ENCODE measurements at places on chromosomes 3 and 15.

- no peak for DNase-seq
These were observed 16.8 kb downstream of the LPP start for GRCh38 chr3:188170461-188171459.

GRCh38 chr3:12117473-12117872 lies 41.2 kb downstream of the TIMP4 start:
- DNase-seq: no peak

DNA sequence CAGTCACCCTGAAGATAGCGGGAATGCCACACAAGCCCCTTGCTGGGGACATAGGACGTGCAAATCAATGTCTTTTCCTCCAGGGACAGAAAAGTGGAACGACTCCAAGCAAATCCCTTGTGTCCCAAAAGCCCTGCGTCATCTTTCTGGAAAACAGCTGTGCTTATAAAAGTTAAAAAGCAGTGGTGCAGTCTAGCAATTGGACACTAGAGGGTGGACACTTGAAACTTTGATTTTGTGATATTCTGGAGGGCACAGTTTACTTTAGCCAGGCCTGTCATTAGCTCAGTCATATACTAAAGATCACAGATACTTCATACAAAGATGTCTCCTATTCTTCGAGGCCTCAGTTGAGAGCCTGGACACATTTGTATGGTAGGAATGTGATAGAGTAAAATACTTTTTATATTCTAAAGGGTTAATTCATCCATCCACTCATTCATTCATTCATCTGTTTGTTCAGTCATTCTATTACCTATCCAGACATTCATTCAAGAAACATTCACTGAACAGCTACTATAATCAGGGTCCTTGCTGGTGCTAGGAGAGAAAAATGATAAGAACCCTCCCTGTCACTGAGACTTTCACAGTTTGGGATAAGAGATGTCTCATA lies 63.8 kb upstream of the ANKRD34C start:
- DNase-seq: peak; percentile 17

GRCh38 chr3:11457135-11457534 lies 184.9 kb downstream of the ATG7 start:
- DNase-seq: peak; percentile 13

GRCh38 chr3:89058371-89058770 lies 49.0 kb upstream of the EPHA3 start:
- DNase-seq: no peak

DNA sequence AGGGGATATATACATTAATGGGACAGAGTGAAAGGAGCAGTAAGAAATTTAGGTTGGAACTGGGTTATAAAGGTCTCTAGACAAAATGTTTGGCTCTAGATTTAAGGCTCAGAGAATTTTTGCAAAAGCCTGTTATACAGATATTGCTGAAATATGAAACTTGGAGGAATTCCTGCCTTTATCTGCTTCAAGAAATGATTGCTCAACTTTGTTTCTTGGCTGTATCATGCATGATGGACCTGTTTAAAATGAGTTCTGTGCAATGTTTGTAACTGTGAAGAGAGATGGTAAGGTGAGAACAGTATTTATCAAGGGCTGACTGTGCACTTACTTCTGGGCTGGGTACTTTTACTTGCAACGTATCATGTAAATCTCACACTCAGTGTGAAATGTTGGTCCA lies 3.3 kb downstream of the CRYBG3 start:
- peak; percentile 46 for DNase-seq

DNA sequence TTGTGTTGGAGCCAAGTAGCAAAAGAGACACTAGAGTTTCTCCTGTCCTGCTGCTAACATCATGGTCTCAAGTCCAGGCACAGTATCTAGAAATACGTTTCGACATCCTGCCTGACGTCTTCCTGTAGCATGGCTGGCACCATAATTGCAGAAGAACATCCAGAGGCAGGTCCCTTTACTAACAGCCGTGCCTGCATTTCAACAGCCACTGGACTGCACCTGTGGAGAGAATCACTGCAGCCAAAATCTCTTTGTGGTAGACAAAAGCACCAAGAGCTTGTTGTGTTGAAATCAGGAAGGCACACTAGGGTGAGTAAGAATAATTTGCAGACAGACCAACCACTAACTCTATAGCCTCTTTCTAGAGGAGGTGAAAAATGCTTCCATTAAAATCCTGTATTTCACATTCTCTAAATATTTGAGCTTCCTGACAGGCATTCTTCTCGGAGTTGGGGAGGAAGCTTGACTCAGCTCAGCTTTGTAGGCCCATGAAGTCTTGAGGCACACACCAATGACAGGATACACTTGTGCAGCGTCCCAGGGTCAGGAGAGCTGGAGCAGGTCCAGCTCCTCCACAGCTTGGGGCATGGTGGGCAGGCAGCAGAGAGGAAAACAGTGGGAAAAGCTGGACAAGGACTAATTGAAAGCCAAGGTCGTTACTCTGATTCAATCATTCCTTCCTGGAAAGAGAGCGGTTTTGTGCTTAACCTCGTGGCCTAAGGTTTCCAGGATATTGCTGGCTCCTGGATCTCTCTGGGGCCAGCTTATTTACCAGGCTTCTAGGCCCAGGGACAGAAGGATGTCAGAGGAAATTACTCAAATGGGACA lies 244.9 kb downstream of the FAM43A start:
- peak; percentile 46 for DNase-seq

DNA sequence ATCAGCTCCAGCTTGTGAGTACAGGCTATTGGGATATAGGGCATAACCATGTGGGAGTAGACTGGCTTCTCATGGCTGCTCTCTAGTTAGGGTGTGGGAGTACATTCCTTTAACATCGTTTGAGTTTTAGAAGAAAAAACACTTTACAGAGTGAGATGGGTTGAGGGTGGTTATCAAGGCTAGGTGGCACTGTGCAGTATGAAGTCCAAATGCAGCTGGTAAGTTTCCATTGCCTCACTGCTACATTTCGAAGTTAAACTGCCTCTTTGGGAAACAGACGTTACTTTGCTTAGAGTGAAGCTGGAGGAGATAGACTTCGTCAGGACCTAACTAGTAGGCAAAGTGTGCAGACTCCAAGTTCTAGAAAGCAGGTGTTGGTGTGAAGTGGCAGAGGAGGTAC lies 192.4 kb downstream of the SQOR start:
- DNase-seq: no peak

GRCh38 chr3:129476586-129476985 lies 36.6 kb downstream of the IFT122 start:
- no peak for DNase-seq

DNA sequence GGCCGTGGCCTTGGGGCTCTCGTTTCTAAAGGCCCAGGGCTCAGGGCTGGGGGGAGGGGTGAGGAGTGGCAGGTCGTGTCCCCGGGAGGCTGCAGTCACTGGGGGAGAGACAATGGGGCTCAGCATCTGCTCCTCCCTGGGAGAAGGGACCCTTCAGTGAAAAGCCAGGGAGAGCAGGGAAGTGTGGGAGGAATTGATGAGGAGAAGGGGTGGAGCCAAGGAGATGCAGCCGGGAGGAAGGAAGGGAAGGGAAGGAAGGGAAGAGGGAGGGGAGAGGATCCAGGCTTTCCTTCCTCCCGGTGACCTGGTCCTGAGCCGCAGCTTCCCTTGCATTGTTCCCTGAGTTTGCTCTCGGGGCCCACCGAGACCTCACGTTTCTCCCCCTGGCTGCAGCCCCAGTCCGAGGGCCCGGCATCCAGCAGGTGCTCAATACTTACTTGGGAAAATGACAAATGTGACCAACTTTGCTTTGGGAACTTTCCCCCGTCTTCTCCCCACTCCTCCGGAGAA lies 1.4 kb upstream of the ZNF710 start:
- peak; percentile 9 for DNase-seq

DNA sequence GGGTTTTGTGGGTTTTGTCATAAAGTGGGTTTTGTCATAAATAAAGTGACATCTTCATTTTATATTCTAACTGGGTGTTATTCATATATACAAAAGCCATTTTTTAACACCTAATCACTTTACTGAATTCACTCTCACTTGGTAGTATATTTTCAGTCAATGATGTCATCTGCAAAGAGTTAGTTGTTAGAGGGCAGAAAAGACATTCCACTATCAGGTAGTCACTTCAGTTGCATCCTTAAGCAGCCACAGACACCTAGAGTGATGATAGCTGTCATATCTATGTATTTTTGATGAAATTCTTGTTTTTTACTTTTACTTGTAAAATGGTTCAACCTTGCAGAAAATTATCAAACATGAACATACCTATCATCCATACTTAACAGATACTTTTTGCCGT lies 89.0 kb downstream of the DHX36 start:
- peak; percentile 61 for DNase-seq

DNA sequence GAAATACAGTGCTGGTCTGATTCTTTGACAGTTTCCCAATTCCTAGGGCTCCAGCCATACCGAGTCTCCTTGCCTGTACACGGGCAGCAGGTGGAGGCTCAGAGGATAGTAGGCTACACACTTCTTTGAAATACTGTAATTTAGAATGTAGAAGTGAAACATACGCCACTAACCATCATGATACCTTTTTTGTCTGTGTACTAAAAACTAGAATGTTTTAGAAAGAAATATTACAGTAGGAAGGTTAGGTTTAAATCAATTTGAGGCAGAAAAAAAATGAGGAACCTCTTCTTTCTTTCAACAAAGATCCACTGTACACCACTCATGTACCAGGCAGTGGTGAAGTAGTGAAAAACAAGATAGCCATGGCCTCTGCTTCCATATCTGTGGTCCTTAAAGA lies 354.7 kb downstream of the MCTP2 start:
- no peak for DNase-seq

GRCh38 chr3:133930341-133930933 lies 34.8 kb upstream of the RAB6B start:
- DNase-seq: peak; percentile 81

DNA sequence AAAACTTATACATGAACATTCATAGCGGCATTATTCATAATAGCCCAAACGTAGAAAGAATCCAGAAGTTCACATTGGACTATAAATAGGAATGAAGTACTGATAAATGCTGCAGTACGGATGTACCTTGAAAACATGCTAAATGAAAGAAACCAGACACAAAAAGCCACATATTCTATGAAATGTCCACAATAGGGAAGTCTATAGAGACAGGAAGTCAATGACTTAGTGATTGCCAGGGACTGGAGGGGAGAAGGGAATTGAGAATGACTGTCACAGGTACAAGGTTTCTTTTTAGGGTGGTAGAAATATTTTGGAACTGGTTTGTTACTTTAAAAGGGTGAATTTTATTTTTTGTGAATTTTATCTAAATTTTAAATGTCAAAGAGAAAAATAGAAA lies 71.4 kb upstream of the SKOR1 start:
- DNase-seq: no peak

DNA sequence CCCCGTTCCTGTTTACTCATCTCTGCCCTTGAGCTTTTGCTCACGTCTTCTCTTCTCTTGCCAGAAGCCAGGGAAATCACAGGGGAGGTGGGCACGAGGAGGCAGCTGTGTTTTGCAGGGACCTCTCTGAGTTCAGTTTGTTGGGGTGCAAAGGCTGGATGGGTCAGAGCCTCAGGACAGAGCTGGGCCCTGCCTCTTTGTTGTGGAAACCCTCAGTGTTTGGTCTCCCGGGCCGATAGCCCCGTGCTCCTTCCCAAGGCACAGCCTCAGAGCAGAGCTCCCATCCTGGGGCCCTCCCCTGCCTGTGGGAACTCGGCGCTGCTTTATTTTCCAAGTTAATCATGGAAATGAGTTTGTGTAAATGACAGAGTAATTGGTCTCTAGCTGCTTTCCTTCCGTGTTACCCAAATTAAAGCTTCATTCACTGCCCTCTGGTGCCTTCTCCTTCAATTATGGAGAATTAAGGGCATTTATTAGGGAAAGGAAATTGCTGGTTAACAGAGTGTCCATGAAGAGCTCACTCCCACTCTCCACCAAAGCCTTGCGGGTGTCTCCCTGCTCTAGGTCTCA lies 40.9 kb downstream of the BDH1 start:
- DNase-seq: no peak

DNA sequence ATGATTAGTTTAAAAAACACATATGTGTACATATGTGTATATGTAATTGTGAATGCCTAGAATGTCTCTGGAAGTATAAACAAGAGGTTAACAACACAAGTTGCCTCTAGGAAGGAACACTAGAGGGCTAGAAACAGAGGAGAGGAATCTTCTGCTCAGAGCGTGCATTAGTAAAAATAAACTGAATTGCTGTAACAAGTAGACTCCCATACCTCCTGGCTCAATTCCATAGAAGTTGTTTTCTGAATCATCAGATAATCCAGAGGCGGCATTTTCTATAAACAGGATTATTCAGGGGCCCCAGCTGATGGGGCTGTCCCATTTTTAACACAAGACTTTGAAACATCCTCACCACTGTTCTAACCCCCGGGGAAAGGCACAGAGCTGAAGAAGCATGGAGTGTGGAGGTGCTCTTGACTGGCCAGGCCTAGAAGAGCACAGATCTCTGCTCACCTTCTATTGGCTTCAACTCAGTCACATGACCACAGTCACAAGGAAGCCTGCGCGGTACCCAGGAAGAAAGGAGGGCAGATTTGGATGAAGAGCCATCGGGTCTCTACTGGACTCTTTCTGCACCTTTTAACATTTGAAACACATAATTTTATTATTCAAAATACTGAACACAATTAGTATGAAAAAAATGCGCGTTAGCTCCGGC lies 145.7 kb downstream of the TLE3 start:
- DNase-seq: peak; percentile 13

DNA sequence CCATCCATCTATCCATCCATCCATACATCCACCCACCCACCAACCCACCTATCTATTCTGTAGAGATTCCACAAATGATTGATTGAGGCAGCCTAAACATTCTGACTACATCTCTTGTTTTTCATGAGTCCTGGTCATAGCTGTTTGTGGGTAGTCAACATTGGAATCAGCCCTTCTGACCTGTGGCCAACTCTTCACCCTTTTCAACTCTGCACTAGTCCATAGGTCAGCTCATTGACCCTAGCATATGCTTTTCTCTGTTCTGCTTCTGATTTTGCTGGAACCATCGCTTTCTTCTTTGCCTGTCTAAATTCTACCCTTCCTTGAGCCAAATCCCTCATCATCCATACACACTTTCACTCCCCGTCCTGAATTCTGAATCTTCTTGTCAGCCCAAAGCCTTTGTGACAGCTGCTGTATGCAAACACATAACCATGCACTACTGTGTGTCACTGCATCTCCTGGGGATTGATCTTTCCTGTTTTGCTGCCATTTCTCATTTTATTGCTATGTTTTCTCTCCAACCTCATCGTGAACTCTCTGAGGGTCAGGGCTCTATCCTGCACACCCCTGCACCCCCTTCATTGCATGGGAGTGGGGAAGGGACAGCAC lies 16.8 kb upstream of the KCTD6 start:
- DNase-seq: no peak

Data from IMR-90 (cell line).